Natural killer cell treated with Interleukin-12 subunit alpha and Interleukin-12 subunit beta and Interleukin-15 and Interleukin-18, amount 100 ng/mL, for 72 hours (primary cell): ENCODE measurements at places on chromosomes 7 and 10. TPM values are rescaled to one million over a fixed set of nuclear protein-coding genes. Genes with fewer than 3 reads are reported as not detected.

KCNIP2 gene
- total RNA-seq, result 6.8 TPM

GRCh38 chr7:150406567-150407421 lies 27.7 kb downstream of the ZNF775 start:
- H3K4me3 ChIP-seq, result peak overlapping the region; percentile 99
- peaks cover 29% of the 10 kb centered on the region for H3K4me1 ChIP-seq
- peaks cover 5% of the 10 kb centered on the region for H3K36me3 ChIP-seq
- H3K27ac ChIP-seq, result peak overlapping the region; percentile 81

FZD8 gene
- 0.73 TPM for total RNA-seq

GRCh38 chr10:84059526-84059925 lies 79.8 kb upstream of the GHITM start:
- no peaks in the 10 kb centered on the region for H3K4me1 ChIP-seq
- H3K27ac ChIP-seq, result no peak overlapping the region

GRCh38 chr10:118495499-118495898 lies 99.9 kb downstream of the PRLHR start:
- H3K27me3 ChIP-seq, result peaks cover 16% of the 10 kb centered on the region
- H3K4me3 ChIP-seq, result no peak overlapping the region
- DNase-seq, result no peak
- no peaks in the 10 kb centered on the region for H3K36me3 ChIP-seq
- H3K4me1 ChIP-seq, result no peaks in the 10 kb centered on the region
- H3K27ac ChIP-seq, result no peak overlapping the region

DIP2C gene
- 0.98 TPM for total RNA-seq

DNA sequence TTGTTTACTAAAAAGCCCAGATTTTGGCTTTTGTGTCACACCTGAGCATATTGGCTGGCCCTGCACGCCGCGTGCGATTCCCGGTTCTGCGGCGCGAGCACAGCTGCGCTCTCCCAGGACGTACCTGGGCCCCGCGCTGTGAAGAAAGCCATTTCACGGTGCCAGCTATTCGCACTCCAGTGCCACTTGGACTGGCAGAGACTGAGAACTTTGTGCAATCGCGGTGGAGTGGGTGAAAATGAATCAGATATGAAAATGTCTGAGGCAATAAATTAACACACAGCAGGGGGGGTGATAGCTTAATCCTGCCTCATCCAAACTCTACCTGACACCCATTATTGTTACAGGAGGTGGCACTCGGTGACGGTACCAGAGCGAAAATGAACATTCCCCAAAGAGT lies 330.1 kb upstream of the MGMT start:
- H3K27ac ChIP-seq, result no peak overlapping the region
- H3K27me3 ChIP-seq, result peaks cover 25% of the 10 kb centered on the region
- no peaks in the 10 kb centered on the region for H3K4me1 ChIP-seq
- no peak overlapping the region for H3K4me3 ChIP-seq
- H3K36me3 ChIP-seq, result no peaks in the 10 kb centered on the region
- no peak for DNase-seq

CFTR gene
- not detected for total RNA-seq

DNA sequence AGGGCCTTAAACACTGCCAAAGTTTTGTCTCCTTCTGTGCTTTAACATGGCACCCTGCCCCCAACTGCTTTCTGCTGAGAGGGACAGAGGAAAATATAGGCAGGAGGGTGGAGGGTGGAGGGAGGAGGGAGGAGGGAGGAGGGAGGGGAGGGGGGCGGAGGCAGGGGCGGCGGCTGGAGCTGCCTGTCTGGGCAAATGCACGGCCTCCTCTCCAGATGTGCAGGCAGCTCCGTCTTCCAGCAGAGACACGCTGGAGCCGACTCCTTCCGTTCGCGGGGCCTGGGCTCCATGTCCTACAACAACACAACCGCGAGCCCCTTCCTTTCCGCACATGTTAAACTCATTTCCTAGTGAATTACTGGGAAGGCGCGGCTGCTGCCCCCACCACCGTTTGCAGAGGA lies 14.2 kb downstream of the EBF3 start:
- DNase-seq, result no peak
- H3K4me1 ChIP-seq, result no peaks in the 10 kb centered on the region
- peaks cover 8% of the 10 kb centered on the region for H3K27me3 ChIP-seq

IDI1 gene
- total RNA-seq, result 85.7 TPM

- H3K27ac ChIP-seq, result no peak overlapping the region
- no peaks in the 10 kb centered on the region for H3K4me1 ChIP-seq
- no peaks in the 10 kb centered on the region for H3K36me3 ChIP-seq
- no peak overlapping the region for H3K4me3 ChIP-seq
Observed at GRCh38 chr10:8616166-8616565, 561.7 kb downstream of the GATA3 start.

DNA sequence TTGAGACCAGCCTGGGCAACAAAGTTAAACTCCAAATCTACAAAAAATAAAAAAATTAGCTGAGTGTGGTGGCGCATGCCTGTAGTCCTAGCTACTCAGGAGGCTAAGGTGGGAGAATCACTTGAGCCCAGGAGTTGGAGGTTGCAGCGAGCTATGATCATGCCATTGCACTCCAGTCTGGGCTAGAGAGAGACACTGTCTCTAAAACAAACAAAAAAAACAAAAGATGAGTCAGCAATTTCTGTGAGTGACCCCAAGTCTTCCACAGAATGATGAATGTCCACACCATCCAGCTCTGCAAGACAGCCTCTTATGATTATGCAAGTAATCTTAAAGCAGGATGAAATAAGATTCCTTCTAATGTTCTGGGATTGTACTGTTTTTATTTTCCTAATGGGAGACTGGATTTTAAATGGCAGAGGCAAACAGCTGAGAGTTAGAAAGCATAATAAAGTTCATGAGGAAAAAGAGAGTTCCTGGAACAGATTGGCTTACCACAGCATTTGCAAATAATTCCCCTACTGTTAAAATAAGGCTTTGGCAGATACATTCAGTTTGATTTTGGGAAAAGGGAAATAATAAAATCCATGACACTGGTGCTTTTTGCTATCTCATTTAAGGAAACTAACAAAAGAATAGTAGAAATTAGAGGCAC lies 18.9 kb upstream of the PRKAR2B start:
- peaks cover 13% of the 10 kb centered on the region for H3K27me3 ChIP-seq
- H3K27ac ChIP-seq, result no peak overlapping the region
- H3K36me3 ChIP-seq, result no peaks in the 10 kb centered on the region
- no peak for DNase-seq
- H3K4me3 ChIP-seq, result no peak overlapping the region
- peaks cover 7% of the 10 kb centered on the region for H3K4me1 ChIP-seq

WIPF3 gene
- total RNA-seq, result not detected

DNA sequence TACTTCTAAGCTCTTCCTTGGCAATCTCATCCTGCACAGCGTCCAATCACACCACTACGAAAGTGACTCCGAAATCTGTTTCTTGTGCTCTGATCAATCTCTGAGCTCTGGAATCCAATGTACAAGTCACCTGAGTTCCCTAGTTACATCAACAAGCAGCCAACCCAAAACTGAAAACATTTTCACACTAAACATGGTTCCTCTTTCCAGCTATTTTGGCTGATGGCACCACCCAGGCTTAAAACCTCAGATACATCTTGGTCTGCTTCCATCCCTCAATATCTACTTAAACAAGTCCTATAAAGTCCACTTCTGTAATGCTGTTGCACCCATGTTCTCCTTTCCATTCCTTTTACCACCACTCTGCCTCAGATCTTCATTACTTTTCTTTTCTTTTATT lies 3.6 kb downstream of the BLOC1S2 start:
- no peak overlapping the region for H3K27ac ChIP-seq
- peaks cover 15% of the 10 kb centered on the region for H3K36me3 ChIP-seq
- H3K4me1 ChIP-seq, result peaks cover 28% of the 10 kb centered on the region

DNA sequence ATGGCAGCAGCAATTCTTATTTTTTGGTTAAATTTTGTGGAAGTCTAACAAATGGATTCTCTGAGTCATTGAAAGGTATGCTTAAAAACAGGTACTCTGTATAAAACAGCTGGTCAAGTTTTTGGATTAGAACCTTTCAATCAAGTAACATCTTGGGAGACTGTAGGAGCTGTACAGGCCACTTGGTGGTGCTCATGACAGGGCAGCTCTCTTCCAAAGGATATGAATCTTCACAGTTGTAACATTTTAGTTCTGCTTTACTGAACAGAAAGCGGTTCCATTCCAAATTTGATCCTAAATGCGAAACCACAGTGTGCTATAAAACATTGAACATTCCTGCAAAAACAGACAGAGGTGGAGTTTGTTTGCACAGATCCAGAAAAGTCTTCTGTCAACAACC lies 44.5 kb upstream of the AGR3 start:
- H3K27ac ChIP-seq, result no peak overlapping the region
- H3K4me3 ChIP-seq, result no peak overlapping the region
- no peaks in the 10 kb centered on the region for H3K4me1 ChIP-seq
- H3K36me3 ChIP-seq, result no peaks in the 10 kb centered on the region
- no peaks in the 10 kb centered on the region for H3K27me3 ChIP-seq

GRCh38 chr7:142353147-142354060 lies 95.5 kb upstream of the PRSS58 start:
- H3K36me3 ChIP-seq, result no peaks in the 10 kb centered on the region
- H3K27me3 ChIP-seq, result no peaks in the 10 kb centered on the region
- peaks cover 6% of the 10 kb centered on the region for H3K4me1 ChIP-seq
- no peak for DNase-seq

GRCh38 chr10:34931216-34931615 lies 116.1 kb upstream of the PARD3 start:
- no peak for DNase-seq
- no peaks in the 10 kb centered on the region for H3K27me3 ChIP-seq
- H3K27ac ChIP-seq, result no peak overlapping the region

DNA sequence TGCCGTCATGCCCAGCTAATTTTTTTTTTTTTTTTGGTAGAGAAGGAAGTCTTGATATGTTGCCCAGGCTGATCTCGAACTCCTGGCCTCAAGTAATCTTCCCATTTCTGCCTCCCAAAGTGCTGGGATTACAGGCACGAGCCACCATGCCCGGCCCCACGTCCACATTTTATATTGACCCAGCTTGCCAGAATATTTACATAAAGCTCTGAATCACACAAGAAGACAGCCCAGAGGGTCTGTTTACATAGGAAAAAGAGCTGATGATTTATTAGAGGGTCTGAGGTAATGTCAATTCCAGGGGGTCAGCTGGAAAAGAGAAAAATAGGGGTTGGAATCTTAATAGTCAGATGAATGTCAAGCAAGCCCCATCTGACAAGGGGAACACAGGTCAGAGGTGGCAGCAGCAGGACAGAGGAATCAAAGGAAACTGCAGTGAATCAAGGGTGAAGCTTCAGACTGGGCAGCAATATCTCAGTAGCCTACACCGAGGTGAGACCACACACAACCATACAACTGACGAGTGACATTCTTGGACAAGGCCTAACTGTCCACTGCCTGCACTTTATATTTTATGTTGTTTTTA lies 15.8 kb upstream of the SLF2 start:
- DNase-seq, result no peak
- H3K4me3 ChIP-seq, result no peak overlapping the region
- no peaks in the 10 kb centered on the region for H3K36me3 ChIP-seq
- peaks cover 22% of the 10 kb centered on the region for H3K27me3 ChIP-seq
- H3K27ac ChIP-seq, result no peak overlapping the region
- H3K4me1 ChIP-seq, result no peaks in the 10 kb centered on the region

GRCh38 chr10:12801214-12802087 lies 200.1 kb downstream of the CCDC3 start:
- H3K27ac ChIP-seq, result no peak overlapping the region
- no peaks in the 10 kb centered on the region for H3K36me3 ChIP-seq
- H3K27me3 ChIP-seq, result no peaks in the 10 kb centered on the region
- DNase-seq, result no peak
- H3K4me3 ChIP-seq, result no peak overlapping the region

SND1 gene
- total RNA-seq, result 311 TPM

DNA sequence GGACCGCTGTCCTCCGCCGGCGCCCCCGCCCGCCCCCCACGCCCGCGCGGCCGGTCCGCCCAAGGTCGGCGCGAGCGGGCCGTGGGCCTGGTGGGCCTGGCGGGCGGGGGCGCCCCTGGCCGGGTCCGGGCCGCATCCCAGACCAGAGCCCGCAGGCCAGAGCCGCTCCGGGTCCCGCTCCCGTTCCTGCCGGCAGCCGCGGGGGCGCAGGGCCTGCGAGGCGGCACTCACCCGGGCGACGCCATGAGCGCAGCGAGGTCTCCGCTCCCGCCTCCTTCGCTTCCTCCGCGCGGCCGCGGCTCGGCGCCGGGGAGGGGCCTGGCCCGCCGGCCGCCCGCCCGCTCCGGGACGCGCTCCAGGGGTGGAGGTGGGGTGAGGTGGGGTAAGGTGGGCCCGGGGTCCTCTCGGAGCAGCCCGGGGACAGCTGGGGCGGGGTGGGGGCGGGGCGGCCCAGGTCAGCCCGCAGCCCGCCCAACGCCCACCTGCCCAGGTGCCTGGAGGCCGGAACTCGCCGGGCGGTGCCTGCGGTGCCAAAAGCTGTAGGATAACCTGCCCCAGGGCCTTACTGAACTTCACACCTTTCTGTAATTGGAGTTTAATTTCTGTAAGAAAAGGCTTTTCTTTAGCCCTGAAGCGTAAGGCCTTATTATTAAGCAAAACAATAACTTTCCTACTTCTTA lies at the start of gene URGCP:
TSS of gene URGCP (minus strand) at position 266 of the 680 bp plus-strand sequence. CDS start at position 245, 21 bp downstream.
- H3K4me1 ChIP-seq, result peaks cover 23% of the 10 kb centered on the region
- H3K27me3 ChIP-seq, result no peaks in the 10 kb centered on the region
- no peaks in the 10 kb centered on the region for H3K36me3 ChIP-seq

DNA sequence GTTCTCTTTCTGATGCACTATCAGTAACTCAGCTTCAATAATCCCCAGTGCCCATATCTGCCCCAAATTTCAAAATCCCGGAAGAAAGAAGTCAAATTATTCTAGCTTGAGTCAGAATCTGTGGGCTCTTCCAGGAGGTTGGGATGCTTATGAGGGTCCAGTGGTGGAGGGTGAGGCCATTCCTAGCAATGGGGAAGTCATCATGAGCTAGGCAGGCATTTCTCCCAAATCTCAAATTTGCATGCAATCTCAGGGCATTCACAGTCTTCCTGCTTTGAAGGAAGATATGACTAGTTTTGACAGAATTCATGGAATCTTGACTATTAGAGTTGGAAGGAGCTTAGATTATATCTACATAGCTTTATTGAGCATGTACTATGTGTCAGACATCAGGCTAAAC lies 164.3 kb upstream of the AGK start:
- H3K27me3 ChIP-seq, result peaks cover 62% of the 10 kb centered on the region
- H3K27ac ChIP-seq, result no peak overlapping the region
- no peak overlapping the region for H3K4me3 ChIP-seq
- DNase-seq, result no peak
- no peaks in the 10 kb centered on the region for H3K36me3 ChIP-seq

GRCh38 chr10:63627396-63627795 lies 106.2 kb downstream of the REEP3 start:
- H3K4me1 ChIP-seq, result peaks cover 17% of the 10 kb centered on the region
- no peak for DNase-seq
- peaks cover 8% of the 10 kb centered on the region for H3K27me3 ChIP-seq
- no peaks in the 10 kb centered on the region for H3K36me3 ChIP-seq
- H3K27ac ChIP-seq, result no peak overlapping the region
